ENCODE measurements at places on chromosomes 3 and 15. TPM values are rescaled to one million over a fixed set of nuclear protein-coding genes. Genes with fewer than 3 reads are reported as not detected.

Gene LRTM1
- total RNA-seq = not detected

Gene ZIC1
- 2.1 TPM for total RNA-seq

Gene GCHFR
- 4.7 TPM for total RNA-seq

Gene ROPN1
- total RNA-seq = not detected

Gene PTH1R
- total RNA-seq = 0.29 TPM

Gene CHP1
- 99.2 TPM for total RNA-seq

Gene DAPK2
- 23.5 TPM for total RNA-seq

Gene IMPG2
- 0.36 TPM for total RNA-seq

Gene GNAI2
- 248 TPM for total RNA-seq

Gene TRAT1
- not detected for total RNA-seq

Gene GRK7
- not detected for total RNA-seq

Gene SPSB4
- total RNA-seq = not detected

Gene GABRG3
- not detected for total RNA-seq
